Type B pancreatic cell (in vitro differentiated cells): ENCODE measurements at places on chromosomes 7 and 10. TPM values are rescaled to one million over a fixed set of nuclear protein-coding genes. Genes with fewer than 3 reads are reported as not detected.

DNA sequence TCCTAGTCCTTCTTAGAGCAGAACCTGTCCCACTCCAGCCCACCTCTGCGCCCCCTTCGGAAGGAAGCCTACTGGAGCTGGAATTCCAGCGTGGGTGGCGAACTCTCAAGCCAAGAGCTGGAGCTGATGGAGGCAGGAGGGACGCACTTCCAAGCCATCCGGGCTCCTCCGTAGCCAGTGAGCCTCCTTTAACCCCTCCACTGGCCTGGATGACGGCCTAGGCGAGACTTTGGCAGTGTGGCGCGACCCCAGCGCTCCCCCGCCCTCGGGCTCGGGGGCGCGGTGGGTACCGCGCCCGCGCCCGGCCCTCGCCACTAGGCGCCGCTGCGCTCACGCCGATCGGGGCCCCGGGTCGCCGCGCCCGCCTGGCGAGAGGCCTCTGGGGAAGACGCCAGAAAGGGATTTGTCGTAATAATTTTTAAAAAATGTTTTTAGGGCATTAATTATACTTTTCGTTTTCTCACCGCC lies 5.1 kb upstream of the EMX2 start:
- no peak for DNase-seq

- DNase-seq: no peak
Observed at GRCh38 chr10:21159669-21160068, 262.6 kb upstream of the NEBL start.

SMARCD3 gene
- 20.0 and 58.4 TPM in 2 replicates for total RNA-seq

DNA sequence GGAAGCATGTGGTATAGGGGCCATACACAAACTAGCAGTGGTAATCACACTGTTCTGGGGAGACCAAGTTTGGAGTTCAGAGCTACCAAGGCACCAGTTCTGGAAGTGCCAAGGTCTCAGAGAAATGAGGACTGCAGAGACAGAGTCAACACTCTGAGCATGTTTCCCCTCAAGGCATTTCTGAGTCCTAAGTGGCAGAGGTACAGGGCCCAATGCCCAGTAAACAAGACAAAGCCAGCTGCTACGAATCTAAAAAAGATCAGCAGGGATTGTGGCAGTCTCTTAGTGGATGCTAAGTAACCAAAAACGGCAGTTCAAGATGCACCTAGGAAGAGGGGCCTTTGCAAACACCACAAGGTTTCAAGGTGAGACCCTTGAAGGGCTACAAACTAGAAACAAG lies 271.9 kb downstream of the TNS3 start:
- DNase-seq: no peak

DNA sequence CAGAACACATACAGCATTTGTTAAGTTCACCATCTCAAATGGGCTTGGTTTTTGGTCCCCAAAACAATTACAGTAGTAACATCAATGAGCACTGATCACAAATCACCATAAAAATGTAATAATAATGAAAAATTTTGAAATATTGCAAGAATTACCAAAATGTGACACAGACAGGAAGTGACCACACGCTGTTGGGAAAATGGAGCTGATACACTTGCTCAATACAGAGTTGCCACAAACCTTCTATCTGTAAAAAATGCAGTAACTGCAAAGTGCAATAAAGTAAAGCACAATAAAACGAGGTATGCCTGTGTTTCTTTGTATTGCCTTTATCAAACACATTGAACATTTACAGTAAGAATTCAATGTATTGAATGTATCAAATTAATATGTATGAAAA lies 262.7 kb downstream of the CTNNA3 start:
- no peak for DNase-seq

- no peak for DNase-seq
Observed at GRCh38 chr7:32206987-32207386, 136.8 kb upstream of the PDE1C start.

CYP2C19 gene
- 3.7 and 6.8 TPM in 2 replicates for total RNA-seq
